IMR-90 (cell line): ENCODE measurements at places on chromosomes 11 and 22. TPM values are rescaled to one million over a fixed set of nuclear protein-coding genes. Genes with fewer than 3 reads are reported as not detected.

CDC42BPG gene
- under 0.01 TPM in 2 replicates for total RNA-seq

RANBP1 gene
- total RNA-seq, result 173 and 271 TPM in 2 replicates

CRY2 gene
- 12.8 and 13.1 TPM in 2 replicates for total RNA-seq

CEND1 gene
- total RNA-seq, result 0.83 and 0.90 TPM in 2 replicates

DEFB131B gene
- not detected in 2 replicates for total RNA-seq

DNA sequence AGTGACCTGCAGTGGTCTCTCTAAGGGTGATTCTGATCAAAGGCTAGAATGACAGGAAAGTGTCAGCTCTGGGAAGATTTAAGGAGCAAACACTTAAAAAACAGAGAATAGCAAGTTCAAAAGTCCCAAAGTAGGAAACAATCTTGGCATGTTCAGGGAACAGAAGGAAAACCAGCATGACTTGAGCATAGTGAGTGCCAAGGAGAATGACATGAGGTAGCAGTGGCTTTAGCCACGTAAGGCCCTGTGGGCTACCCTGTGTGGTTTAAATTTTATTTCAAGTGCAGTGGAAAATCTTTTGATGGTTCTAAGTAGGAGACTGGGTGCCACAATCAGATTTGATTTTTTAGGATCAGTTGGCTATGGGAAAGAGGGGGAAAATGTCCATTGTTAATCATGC lies 149.4 kb downstream of the WNT11 start:
- no peak for DNase-seq

- no peak for DNase-seq
Observed at GRCh38 chr22:22458896-22459588, 49.5 kb downstream of the ZNF280B start.

DNA sequence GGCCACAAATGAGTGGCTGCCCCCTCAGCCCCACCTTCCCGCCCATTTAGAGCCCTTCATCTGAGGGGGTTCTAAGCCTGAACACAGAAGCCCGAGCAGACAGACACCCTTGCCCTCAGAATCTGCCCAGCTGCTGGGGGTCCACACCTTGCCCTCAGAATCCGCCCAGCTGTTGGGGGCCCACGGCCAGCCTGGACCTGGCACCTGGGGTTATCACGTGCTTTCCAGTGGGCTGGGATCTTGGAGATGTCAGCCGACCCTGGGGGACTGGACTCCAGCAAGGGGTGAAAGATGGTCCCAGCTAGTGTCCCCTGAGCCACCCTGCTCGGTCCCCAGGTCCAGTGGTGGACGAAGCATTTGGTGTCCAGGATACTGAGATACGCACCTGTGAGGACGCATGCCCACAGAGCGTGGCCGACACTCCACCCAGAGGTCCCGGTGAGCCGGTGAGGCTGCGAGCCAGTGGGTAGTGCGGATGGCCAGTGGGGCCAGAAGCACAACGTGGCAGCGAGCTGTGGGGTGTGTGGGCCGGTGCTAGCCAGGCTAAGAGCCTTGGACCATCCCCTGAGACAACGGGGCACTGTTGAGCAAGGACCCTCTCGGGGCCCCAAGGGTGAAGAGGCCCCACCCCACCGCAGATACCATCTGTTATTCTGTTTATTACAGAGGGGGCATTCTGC lies 3.1 kb upstream of the CTSD start:
- no peak for DNase-seq

DNA sequence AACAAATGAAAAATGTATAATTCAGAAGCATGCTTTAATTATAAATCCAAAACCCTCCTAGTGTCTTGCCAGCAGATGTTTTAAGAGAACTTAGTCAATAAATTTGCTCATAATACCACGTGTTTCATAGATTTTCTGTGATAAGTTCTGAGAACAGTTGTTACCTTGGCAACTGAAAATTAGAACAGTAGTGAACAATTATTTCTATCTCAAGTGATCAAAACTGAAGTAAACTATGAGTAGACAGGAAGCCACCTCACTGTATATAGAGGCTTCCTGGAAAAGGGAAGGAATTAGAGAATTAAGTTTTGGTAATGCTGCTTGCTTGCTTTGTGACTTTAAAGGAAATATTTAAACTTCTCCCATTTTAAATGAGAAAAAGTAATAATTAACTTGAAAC lies 266.0 kb upstream of the ANO3 start:
- no peak for DNase-seq

DNA sequence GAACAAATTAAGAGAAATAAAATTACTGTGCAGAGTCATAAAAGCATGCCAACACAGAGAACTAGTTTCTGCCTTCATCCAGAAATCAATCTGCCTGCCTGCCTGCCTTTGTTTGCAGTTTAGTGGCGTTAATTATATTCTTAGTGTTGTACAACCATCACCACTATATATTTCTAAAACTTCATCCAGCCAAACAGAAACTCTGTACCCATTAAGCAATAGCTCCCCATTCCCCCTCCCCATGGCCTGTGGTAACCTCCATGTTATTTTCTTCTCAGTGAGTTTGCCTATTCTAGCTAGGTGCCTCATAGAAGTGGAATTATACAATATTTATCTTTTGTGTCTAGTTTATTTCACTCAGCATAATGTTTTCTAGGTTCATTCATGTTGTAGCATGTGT lies 183.2 kb upstream of the TBCEL start:
- DNase-seq, result no peak

DNA sequence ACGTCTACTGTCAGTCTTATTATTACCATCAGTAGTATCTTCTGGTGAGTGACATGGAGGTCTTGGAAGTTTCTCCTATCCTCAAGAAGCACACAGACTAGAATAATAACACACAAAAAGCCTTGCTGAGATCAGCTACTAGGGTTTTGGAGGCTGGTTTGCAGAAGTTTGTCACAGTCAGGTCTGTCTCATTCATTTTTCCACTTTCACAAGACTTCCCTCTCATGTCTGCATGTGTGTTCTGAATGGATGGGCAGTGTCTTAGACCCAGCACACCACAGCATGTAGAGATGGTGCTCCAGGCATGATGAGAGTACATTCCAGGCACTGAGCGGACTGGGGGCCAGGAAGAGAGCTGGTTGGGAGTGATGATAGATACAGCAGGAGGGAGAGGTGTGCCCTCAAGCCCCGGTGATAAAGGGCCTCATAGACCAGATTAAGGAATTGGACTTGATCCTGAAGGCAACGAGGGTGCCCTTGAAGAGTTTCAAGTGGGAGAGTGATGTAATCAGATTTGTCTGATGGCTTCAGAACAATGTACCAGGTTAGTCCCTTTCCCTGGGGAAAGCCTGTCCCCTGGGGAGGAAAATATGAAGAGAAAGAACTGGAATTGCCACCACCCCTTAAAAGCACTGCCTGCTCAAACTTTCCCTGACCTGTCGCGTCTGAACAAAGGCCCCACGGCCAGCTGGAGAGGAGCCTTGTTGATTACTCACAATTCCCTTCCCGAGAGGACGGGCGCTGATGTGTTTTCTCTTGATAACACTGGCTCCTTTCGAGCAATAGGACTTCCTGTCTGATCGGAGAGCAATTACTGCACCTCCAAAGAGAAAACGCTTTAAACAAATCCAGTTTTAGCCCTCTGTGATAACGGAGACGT lies 45.1 kb upstream of the LMO2 start:
- peak; percentile 55 for DNase-seq

GRCh38 chr11:99419991-99420390 lies 399.2 kb downstream of the CNTN5 start:
- no peak for DNase-seq

DNA sequence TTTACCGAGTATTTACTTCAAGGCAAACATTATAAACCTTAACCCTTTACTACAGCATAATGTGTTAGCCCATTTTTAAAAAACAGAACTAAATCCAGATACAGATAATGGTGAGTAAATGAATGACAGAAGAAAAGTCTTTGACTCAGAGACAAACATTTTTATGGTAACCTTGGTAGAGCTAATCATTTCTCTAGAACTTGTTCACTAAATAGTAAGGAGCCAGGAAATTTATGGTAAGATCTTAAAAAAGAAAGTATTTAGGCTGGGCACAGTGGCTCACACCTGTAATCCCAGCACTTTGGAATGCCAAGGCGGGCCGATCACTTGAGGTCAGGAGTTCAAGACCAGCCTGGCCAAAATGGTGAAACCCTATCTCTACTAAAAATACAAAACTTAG lies 11.5 kb upstream of the FUT4 start:
- no peak for DNase-seq

- DNase-seq, result peak; percentile 81
Observed at GRCh38 chr11:27158456-27159334, 118.1 kb downstream of the BBOX1 start.

DNA sequence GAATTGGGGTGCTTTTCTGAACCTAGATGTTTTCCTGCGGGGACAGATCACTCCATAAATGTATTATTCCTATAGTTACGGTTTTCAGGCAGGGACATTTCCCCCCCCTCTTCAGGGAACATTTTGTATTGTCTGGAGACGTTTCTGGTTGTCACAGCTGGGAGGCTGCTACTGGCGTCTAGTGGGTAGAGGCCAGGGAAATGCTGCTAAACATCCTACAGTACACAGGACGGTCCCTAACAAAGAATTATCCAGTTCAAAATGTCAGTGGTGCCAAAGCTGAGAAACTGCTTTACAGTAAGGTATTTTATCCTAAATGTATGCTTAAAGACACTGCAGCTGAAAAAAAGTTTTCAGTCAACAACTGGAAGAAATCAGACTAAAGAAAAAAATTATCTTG lies 19.4 kb downstream of the PIWIL4 start:
- no peak for DNase-seq
